ENCODE measurements at places on chromosomes 6 and 20.

GRCh38 chr6:25524542-25524941 is 127.5 kb upstream of the SCGN start:
- DNase-seq: no peak

- peak; percentile 80 for DNase-seq
These were observed 52.7 kb upstream of the MYB start for GRCh38 chr6:135128268-135128914.

DNA sequence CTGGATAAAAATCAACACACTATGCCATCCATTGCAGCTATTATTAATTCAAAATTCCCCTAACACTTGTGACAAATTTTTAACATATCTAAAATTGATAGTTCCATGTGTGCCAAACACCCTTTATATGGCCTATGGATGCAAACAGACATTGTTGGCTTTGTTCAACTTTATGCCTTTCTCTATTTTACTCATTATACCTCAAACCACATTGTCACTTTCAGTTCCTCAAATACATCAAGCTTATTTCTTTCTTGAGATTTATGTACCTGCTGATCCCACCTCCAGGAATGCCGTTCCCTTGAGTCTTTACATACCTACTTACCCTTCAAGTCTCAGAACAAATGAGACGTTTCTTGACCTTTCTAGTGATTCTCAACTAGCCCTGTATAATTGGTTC is 193.5 kb upstream of the PLN start:
- no peak for DNase-seq

- DNase-seq: no peak
These were observed 776 bp downstream of the PPIL1 start for GRCh38 chr6:36873612-36874442.

- no peak for DNase-seq
These were observed 7.3 kb upstream of the TFAP2A start for GRCh38 chr6:10421921-10422736.

GRCh38 chr20:10590950-10591671 is 82.7 kb downstream of the JAG1 start:
- DNase-seq: no peak

DNA sequence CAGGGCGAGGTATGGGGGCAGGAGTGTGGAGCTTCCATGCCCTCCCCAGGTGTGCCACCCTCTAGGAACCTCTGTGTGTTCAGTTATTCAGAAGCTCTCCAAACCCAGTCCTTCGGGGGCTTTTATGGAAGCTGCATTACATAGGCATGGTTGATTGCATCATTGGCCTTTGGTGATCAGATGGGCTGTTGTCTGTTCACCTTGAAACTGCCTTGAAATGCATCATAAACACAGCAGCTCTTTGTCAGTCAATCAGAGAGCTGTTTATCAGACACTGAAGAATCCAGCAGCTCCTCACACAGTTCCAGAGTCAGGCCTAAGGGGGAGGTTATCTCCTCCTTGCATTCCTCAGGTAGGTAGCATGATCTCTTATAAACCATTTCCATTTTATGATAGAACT is 62.4 kb downstream of the E2F3 start:
- no peak for DNase-seq

- no peak for DNase-seq
These were observed 127.7 kb downstream of the ASCC3 start for GRCh38 chr6:100753421-100753820.

DNA sequence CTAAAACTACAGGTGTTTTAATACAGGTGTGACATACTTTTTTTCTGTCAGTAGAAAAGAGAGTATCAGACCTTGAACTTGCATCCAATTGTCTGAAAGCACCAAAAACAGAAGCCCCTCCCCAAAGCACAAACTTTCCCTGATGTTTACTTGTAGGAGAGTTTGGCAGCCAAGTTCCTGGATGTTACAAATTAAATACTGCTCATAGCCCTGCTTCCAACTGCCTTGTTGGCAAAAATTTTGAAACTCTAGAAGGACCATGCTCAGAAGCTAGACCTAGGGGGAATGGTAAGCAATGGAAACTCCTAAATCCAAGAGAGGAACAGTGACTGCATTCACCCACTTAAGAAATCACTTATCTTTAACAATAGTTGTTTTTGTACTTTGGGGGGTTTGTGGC is 17.0 kb upstream of the ARG1 start:
- DNase-seq: no peak

GRCh38 chr20:63602321-63602720 is 24.6 kb downstream of the GMEB2 start:
- no peak for DNase-seq
